Non-pigmented ciliary epithelial cell (primary cell): ENCODE measurements at places on chromosomes 16 and 17.

GRCh38 chr17:79905832-79906231 lies 66.6 kb upstream of the CBX4 start:
- DNase-seq, result no peak

DNA sequence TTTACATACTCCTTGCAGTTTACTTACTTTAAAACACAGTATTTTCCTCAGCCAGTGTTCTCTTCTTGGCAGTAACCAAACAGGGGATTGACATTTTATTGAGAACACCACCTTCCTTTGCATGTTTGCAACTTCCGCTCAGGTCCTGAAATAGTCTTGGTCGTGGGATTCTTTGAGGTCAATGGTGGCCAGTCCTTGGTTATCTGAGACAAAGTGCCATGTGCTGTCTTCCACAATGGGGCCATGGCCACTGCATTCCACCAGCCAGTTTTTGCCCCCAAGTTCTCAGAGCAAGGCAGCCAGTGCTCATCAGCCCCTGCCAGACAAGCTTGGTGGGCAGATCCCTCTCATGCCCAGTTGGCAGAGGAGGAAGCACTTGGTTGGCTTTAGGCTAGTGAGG lies 22.9 kb downstream of the CMTM4 start:
- DNase-seq, result no peak

- DNase-seq, result no peak
Observed at GRCh38 chr16:10181196-10182162, 749 bp downstream of the GRIN2A start.

- DNase-seq, result no peak
Observed at GRCh38 chr17:17580662-17581470, 10.6 kb downstream of the PEMT start.

GRCh38 chr17:57288773-57289121 lies 32.4 kb downstream of the MSI2 start:
- DNase-seq, result no peak

GRCh38 chr17:35536664-35537171 lies 760 bp downstream of the SLFN12L start:
- no peak for DNase-seq

DNA sequence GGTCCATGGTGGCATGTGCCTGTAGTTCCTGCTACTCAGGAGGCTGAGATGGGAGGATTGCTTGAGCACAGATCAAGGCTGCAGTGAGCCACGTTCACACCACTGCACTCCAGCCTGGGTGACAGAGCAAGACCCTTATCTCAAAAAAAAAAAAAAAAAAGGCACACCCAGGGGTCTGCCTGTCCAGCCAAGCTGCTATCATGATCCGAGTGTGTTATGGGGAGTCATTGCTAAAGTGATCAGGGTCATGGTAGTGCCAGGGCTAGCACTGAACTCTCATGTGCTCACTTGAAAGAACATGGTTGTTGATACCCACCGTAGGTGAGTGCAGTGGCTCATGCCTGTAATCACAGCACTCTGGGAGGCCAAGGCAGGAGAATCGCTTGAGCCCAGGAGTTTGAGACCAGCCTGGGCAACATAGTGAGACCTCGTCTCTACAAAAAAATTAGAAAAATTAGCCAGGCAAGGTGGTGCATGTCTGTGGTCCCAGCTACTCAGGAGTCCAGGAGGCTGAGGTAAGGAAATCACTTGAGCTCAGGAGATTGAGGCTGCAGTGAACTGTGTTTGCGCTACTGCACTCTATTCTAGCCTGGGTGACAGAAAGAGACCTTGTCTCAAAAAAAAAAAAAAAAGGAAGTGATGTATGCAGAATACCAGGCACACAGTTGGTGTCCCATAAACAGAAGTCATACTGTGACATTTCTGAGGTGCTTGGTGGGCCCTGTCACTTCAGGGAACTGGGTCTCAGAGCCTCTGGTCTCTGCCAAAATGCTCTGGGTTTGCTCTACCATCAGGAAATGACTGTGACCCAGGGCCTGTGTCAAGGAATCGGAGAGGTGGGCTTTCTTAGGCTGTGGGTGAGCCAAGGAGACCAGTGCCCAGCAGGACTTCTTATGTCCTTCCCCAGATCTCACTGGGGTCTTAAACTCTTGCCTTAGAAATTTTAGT lies 2.2 kb downstream of the PRM1 start:
- no peak for DNase-seq

DNA sequence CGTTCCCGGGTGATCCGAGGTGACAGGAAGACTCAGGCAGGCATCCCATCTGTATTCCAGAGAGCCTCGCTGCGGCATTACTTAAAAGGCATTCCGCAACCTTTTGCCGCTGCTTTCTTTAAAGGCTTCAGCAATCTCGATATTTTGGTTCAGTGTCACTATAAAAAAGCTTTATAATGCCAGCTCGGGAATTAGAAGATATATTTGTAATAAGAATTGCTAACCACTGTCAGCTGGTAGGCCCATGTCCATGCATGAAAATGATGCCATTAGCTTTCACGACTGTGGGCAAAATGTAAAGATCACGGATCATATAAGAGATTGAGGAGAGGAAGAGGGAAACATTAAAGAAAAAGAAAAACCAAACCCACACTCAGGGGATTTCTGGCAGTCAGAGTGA lies 578.6 kb upstream of the CDH5 start:
- DNase-seq, result no peak

- DNase-seq, result no peak
Observed at GRCh38 chr17:83118071-83118841, 38.8 kb downstream of the METRNL start.

GRCh38 chr17:1643293-1643998 lies 2.1 kb downstream of the SCARF1 start:
- DNase-seq, result no peak

- no peak for DNase-seq
Observed at GRCh38 chr16:56192635-56192945, 1.3 kb downstream of the GNAO1 start.

DNA sequence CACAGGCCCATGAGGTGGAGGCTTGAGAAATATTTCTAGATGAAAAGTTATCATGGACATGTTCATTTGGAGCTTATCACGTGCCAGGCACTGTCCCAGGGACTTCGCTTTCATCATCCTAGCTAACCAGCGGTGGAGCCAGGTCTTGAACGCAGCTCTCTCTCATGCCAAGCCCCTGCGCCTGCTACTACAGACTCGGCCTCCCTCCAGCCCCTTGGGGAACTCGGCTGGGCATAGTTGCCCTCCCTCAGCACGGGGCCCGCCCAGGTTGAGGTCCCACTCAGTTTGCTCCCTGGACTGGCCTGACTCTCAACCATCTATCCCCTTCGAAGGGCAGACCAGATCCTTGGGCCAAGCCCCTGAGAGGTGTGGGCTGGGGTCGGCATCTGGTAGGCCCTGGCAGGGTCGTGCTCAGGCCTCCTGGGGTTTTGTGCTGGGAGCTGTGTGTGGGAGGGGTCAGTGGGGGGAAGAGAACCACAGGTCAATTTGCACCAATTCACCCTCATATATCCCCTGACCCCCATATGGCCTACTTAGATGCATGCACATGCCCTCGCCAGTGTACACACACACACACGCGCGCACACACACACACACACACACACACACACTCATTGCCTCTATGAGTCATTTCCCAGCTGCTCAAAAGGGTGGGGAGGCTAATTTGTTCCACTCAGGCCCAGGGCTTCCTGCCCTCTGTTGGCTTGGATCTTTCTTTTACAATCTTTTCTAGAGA lies 12.1 kb upstream of the SCN4A start:
- peak; percentile 55 for DNase-seq

DNA sequence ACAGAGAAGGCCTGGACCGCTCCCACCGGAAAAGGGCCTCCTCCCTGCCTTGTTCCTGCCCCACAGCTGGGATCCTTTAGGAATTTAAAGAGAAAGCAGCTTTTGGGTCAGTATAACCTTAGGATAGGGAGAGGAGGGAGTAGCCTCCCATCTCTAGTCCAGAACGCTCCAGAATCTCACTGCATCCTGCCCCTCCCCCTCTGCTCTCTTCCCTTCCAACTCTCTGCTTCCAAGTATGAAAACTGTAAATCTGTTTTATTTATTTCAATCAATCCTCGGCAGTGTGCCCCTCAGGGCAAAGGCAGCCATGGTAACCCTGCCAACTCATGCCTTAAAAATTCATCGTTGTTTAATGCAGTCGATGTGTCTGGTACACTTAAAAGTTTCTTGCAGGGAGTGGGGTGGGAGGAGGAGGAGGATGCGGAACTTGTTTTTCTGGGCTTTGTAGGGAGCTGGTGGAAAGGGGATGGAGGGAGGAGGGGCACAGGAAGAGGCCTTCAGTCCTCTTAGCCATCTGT lies 21.2 kb upstream of the MTSS2 start:
- DNase-seq, result no peak

- no peak for DNase-seq
Observed at GRCh38 chr17:67818110-67819002, 6.9 kb upstream of the BPTF start.

DNA sequence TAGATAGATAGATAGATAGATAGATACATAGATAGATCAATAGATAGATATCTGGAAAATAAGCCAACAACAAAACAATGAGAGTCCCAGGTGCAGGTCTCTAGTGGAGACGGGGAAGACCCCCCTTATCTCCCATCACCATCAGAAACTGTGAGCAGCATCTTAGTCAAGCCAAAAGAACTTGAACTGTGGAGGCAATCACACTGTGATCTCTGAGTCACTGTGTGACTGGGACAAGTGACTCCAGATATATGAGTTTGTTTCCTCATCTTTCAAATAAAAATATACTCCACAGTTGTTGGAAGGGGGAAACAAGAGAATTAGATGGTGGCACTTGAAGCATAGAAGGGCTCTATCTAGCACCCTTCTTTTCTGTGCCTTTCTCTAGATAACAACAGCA lies 42.1 kb downstream of the NOG start:
- DNase-seq, result no peak

DNA sequence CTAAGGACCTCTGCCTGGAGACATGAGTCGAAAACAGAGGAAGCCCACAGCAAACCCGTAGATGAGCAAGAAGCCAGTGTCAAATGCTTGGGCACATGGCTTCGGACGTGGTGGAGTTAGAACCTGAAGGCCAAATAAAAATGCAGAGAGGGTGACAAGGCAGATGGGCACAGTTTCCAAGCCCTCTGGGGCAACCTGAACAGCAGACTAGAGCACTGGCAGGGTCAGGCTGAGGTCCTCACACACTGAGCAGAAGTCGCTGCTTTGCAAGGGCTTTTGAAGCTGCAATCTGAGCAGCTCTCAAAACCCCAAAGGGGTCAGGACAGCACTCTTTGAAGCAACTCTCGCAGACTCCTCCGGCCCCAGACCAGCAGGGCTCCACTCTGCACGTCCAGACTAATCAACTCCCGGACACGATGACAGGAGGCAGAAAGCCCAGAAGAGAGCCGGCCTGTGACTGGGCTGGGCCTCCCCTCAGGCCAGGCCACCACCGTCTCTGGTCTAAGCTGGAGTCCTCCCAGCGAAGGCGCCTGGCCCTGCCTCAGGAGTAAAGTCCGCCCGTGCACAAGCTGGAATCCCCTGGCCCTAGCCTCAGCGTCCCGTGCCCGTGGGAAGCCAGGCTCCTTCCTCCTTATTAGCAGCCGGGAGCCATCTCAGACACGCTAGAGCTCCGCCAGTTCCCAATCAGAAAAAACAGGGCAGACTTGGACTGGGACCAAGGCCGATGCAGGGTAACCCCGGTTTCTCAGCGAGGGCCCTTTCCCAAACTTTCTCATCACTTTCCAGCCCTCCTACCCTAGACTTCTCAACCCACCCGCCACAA lies 924 bp downstream of the SMARCD2 start:
- no peak for DNase-seq

GRCh38 chr17:43625606-43626005 lies 36.1 kb downstream of the MEOX1 start:
- DNase-seq, result no peak

GRCh38 chr16:55125818-55126385 lies 195.2 kb downstream of the IRX5 start:
- no peak for DNase-seq

DNA sequence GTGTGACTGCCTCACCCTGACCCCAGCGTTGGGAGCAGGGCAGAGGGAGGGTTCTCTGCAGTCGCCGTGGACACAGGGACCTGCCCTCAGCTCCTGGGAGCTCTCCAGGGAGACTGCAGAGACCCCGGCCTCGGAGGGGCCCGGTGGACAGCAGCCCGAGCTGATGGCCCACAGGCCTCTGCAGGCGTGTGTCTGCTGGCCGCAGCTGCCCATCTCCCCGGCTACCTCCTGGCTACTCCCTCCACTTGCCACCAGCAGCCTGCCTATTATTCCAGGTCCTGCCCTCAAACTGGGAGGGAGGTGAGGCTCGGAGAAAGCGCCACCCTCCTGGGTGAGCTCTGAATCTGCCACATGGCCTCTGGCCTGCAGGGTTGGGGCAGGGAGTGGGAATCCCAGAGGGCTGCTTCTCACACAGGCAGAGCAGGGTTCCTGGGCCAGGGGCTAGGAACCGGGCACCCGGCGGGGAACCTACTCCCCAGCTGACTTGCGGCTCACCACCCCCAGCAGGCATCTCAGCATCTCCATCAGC lies 7.2 kb downstream of the SLC16A5 start:
- DNase-seq, result no peak

DNA sequence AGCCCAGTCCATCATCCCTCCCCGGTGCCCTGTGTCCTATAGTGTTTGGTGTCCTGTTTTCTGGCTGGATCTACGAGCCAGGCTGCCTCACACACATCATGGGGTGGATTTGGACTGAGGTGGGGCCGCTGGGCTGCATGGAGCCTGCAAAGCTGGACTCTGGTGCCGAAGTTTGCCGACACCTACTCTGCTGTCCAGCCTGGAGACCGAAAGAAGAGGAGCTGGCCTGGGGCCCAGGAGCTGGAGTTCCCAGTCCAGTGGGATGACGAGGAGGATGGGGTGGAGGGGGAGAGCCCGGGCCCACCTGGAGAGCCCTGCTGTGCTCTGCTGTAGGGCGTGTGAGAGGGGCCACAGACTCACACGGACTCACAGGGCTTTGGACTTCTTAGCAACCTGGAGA lies 40.3 kb upstream of the ENPP7 start:
- no peak for DNase-seq

GRCh38 chr16:6977916-6978315 lies 354.7 kb upstream of the RBFOX1 start:
- no peak for DNase-seq

GRCh38 chr16:67606632-67607031 lies 38.3 kb upstream of the CARMIL2 start:
- no peak for DNase-seq

GRCh38 chr16:66041907-66042306 lies 324.6 kb upstream of the CDH5 start:
- no peak for DNase-seq

- no peak for DNase-seq
Observed at GRCh38 chr17:42509841-42510240, 26.2 kb upstream of the NAGLU start.
